ENCODE measurements at places on chromosomes 5 and 9. TPM values are rescaled to one million over a fixed set of nuclear protein-coding genes. Genes with fewer than 3 reads are reported as not detected.

GRCh38 chr5:57601996-57602395 is 119.4 kb upstream of the ACTBL2 start:
- no peak for DNase-seq

DNA sequence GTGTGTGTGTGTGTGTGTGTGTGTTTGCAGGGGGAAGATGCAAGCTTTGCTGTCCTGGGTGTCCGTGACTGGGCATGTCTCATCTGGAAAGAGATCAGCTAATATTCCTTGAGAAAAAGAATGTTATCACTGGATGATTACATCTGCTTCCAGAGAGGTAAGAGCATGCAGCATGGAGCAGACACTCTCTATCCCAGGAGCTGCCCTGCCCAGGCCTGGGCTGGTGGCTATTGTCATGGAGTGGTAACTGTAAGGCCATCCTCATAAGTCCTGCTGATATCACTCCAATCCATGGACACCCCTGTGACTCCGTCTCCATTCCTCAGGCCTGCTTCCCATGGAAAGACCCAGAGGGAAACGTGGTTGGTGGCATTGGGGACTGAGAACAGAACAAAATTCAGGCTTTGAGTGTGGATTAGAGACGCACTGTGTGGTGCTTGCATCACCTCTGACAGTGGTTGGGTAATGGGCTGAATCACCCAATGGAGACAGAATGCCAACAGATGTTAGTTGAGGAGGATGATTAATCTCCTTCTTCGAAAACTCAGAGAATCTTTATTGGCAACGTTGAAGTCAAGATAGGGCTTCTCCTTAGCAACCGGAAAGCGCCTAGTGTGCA is 52.0 kb upstream of the KCNIP1 start:
- no peak for DNase-seq

GRCh38 chr5:125461641-125462072 is 715.2 kb upstream of the ZNF608 start:
- DNase-seq: no peak

DNA sequence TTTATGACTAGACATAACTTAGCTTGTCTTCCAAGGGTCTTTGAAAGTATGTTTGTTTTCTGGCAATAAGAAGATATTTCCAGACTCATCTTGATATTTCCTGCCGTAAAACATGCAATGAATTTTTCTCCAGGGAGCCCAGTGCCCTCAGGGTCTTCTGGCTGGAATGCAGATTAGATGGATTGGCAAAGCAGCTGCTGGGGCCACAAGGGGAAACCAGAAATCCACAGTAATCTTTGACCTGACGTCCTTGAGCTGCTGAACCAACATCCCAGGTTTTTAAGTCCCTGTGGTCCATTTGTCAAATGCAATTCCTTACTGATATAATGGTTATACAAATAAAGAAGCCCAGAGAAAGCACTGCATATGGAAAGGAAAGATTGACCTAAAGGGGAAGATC is 93.0 kb downstream of the THBS4 start:
- DNase-seq: peak; percentile 67

DNA sequence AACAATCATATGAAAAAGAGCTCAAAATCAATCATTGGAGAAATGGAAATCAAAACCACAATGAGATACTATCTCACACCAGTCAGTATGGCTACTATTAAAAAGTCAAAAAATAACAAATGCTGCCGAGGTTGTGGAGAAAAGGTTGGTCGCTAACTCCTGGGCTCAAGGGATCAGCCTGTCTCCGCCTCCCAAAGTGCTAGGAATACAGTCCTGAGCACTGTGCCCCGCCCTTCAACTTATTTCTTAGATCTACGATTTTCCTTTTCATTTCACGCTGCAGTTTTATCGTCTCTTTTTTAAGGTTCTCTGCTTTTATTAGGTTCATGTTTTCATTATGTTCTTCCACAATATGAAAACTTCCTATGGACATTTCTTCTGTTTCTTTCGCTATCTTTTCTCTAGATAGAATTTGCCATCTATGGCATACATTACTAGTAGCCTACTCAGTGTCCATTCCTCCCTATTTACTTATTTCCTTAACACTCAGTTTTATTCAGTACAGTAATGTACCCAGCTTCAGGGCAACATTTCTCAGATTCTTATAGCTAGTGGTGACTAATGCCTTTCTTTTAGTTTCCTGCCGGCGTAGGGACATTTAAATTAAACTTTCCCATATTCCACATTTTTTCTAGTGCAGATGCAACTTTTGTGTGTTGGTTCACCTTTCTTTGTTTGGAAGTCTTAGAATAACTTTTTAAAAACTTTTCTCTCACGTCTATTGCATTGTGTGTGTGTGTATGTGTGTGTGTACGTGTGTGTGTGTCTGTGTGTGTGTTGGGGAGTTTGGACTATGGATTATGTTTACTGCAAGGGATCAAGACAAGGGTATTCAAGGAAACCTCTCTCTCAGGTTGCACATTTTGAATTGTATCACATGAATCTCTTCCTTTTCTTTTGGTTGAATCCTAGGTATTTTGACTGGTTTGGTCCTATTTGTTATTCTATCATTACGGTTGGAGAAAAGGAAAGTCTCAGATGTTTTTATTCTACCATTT is 21.6 kb upstream of the FBN2 start:
- no peak for DNase-seq

The PDLIM4 gene
- polyA plus RNA-seq: 2.5 TPM
